ENCODE measurements at places on chromosomes 7 and 10.

DNA sequence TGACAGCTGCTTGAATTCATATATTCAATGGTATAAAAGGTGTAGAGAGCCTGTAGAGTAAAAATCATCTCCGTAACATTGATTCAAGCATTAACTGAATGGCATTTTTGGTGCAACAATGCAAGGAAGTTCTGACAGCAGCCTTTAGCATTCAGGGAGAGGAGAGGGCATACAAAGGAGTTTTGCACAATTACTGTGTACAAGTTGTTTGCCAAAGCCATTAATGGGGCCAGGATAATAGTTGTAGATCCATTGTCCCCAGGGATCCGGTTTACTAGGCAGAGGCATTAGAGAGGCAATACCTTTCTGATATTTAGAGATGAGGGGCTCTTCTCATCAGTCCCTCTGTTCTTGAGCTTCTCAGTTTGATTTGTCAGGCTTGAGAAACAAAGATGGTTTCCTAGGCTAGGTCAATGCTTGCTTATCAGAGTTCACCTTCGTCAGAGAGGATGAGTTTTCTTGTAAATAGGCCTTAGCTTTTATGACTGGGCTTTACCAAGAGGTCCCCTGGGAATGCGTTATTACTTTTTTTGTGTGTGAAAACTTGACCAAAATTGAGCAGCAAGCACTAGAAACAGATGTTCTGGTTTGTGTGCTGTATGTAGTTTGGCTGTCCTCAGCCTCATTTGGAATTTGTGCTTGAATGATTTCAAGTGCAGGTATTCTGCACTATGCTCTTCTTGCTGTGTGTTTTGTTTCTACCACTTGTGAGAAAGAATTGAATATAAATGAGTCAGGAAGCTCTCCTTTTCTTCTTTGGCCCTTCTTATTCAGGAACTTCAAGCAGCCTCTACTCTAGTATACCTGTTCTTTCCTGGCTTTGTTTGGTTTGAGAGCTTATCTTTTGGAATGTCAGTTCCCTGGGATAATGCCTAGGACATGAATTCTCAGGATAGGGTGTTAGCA lies 32.0 kb downstream of the SND1 start:
- no peak for DNase-seq

GRCh38 chr7:3914051-3914775 lies 613.2 kb downstream of the SDK1 start:
- DNase-seq: no peak

DNA sequence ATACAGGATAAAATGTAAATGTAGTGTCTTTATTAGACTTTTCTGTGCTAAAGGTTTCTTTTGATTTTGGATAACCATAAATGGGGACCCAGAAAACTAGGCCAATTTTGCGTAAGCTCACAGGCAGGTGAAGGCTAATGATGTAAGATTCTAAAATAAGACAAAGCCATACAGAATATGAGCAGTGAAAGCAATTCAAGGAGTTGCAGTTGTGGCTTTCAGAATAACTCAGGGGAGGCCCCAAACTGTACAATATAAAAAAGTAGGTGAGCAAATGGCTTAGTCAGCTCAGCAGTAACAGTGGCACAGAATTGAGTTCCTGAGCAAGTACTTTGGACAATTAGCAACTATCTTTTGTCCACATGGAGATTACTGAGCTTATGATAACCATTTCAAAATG lies 81.7 kb upstream of the NRP1 start:
- no peak for DNase-seq

DNA sequence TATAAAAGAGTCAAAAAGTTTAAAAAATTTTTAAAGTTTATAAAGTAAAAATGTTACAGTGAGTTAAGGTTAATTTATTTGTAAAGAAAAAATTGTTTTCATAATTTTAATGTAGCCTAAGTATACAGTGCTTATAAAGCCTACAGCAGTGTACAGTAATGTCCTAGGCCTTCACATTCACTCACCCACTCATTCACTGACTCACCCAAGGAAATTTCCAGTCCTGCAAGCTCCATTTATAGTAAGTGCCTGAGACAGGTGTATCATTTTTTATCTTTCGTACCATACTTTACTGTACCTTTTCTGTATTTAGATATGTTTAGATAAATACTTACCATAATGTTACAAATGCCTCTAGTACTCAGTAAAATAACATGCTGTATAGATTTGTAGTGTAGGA lies 269.7 kb upstream of the PHF14 start:
- no peak for DNase-seq

DNA sequence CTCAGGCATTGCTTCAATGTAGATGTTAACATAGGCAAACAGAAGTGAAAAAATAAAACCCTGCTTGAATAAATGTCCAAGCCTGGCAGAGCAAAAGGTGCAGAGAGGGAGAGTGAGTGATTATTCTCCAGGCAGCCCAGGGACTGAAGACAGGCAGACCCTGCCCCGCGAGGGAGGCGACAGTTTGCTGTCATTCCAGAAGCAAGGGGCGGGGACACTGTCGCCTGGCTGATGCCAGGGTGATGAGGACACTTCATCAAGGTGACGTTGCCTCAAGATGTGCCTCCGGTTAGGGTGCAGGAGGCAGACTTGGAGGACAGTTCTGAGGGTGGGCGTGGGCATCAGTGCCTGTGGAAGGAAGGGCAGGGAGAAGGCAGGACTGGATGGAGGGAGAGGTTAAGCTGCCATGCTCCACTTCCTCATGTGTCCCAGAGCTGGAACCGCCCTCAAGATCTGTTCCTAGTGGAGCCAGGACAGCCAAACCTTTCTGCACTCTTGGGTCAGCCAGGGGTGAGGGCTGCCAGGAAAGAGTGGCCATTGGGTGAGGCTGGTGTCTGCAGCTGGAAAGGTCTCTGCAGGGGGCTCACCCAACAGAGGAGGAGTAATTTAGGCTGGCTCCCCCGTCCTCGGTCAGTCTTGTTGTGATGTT lies 560.5 kb upstream of the MKI67 start:
- no peak for DNase-seq

GRCh38 chr10:103168438-103168837 lies 24.6 kb downstream of the NT5C2 start:
- no peak for DNase-seq

DNA sequence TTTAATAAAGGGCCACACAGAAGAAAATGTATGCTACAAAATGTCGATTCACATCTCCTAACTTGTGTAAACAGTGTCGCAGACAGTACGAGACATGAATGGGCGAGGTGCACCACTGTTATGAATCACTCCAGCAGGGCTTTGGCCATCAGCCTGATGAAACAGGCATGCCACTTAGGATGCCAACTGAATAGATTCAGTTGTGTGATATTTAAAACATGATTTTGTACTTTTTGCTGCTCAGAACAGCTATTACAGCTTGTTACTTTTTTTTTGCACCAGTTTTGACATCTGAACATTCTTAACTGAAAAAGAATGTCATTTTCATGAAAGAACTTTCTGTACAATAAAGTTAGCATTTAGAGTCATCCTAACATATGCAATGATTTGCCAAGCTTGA lies 138.1 kb downstream of the VTI1A start:
- DNase-seq: no peak

GRCh38 chr10:118753331-118754228 lies 1.2 kb downstream of the CACUL1 start:
- no peak for DNase-seq

DNA sequence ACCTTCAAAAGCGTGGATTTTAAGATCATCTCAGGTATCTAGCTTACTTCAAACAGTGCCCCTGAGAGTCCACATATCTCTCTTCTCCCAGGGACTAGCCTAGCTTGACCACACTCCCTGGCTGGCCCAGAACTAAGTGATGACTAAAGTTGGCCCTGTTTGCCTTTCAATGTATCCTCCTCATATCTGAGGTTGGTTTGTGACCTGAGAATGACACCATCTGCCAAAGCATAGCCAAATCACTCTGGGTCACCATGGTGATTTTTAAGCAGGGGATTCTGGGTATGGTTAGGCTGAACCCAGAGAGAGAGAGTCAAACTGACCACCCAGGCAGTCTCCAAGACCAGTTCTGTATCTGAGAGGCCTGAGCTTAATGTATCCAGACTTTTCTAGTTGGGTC lies 16.2 kb downstream of the CNNM1 start:
- no peak for DNase-seq

- no peak for DNase-seq
Observed at GRCh38 chr7:94261067-94261466, 133.6 kb upstream of the COL1A2 start.

GRCh38 chr10:110676016-110676415 lies 31.9 kb downstream of the RBM20 start:
- DNase-seq: no peak

- no peak for DNase-seq
Observed at GRCh38 chr10:70926226-70927000, 38.0 kb upstream of the PCBD1 start.

DNA sequence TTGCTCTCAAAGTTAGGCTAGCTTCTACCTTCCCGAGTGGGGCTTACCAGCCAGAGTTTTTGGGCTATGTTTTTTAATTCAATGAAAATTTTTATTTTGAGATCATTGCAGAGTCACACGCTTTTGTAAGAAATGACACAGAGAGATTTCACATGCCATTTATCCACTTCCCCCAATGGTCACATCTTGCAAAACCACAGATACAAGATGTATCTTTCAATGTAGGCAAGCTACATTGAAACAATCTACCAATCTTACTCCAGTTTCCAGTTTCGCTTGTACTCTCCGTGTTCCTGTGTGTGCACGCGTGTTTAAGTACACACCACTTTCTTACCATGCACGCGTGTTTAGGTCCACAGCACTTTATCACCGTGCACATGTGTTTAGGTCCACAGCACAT lies 89.4 kb upstream of the LEP start:
- DNase-seq: no peak

- no peak for DNase-seq
Observed at GRCh38 chr7:21656796-21657195, 114.0 kb downstream of the DNAH11 start.

GRCh38 chr10:126351021-126351420 lies 37.3 kb downstream of the ADAM12 start:
- DNase-seq: no peak

GRCh38 chr7:6317797-6318438 lies 45.5 kb upstream of the CYTH3 start:
- DNase-seq: no peak

GRCh38 chr7:35762781-35763180 lies 38.1 kb upstream of the SEPTIN7 start:
- DNase-seq: no peak

DNA sequence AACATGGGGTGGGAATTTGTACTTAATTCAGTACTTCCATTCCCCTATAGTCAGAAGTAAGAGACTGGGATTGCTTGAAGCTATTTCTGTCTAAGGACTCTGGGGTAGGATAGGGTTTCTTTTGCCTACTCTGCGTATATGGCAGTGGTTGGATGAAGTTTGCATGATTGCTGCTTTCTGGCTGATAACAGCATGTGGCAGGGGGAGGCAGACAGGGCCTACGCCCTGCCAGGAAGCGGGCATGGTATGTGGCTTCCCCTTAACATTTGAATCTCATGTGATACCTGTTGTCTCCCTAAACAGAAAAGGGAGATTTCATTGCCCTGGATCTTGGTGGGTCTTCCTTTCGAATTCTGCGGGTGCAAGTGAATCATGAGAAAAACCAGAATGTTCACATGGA lies 57.1 kb downstream of the TACR2 start:
- no peak for DNase-seq

DNA sequence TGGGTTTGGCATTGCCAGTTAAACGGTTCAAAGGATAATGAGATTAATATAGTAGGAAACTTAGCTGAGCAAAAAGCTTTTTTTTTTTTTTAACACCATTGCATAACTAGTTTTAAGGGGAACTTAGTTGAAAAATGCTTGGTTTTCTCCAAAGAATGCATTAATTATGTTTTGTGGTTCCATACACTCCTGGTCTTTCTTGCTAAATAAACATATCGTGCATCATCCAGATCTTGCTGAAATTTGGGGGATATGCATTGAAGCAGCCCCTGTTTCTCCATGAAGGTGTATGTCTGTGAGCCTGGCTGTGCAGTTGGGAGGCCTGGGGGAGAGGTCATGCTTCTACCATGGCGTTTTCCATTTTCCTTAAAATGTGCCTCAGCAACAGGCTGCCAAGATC lies 558.2 kb upstream of the GALNT17 start:
- DNase-seq: no peak

- DNase-seq: no peak
Observed at GRCh38 chr7:28389504-28390395, 22.6 kb upstream of the CREB5 start.

GRCh38 chr10:102712843-102713538 lies 1.2 kb downstream of the ARL3 start:
- DNase-seq: no peak

- no peak for DNase-seq
Observed at GRCh38 chr7:130208516-130208915, 856 bp downstream of the SSMEM1 start.

GRCh38 chr10:127736915-127737562 lies at the start of gene FOXI2:
TSS of gene FOXI2 (plus strand) at chr10:127737185. CDS start at chr10:127737274, 89 bp downstream.
- no peak for DNase-seq

- DNase-seq: no peak
Observed at GRCh38 chr7:50284296-50284695, 20.2 kb upstream of the IKZF1 start.

GRCh38 chr10:46286991-46287693 lies at the start of gene ANTXRL:
TSS of gene ANTXRL (plus strand) at chr10:46286997. CDS start at chr10:46287263, 266 bp downstream.
- DNase-seq: no peak

DNA sequence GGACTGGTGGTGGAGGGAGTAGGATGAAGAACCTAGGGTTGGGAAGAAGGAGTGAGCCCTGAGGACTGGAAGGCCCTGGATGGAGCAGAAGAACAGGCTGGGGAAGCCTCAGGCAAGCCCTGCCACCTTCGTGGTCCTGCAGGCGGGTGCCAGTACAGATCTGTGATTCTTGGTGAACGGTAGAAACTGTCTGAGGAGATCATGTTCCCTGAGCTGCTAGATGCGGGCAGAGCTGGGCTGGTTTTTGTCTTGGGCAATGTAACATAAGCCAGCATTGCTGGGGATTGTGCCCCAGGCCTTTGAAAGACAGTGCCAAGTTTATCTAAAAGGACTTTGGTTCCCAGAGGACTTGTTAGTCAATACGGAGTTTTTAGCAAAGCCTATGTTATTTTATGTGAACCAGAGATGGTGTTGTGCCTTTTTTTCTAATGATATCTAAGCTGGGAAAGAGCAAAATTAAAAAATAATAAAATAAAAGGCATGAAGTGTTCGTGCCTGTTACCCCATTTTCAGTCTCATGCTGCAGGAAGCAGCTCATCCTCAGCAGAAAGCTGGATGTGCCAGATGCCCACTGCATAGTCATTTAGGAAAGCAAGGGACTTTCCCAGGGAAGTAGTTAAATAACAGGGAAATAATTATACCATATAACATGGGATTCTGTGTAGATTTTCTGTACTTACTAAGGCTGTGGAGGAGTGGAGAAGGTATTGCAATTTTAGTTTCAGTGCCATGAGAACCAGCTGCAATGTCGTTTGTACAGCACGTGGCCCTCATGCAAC lies 24.4 kb upstream of the FIGNL1 start:
- no peak for DNase-seq

GRCh38 chr10:29691564-29692072 lies 56.8 kb upstream of the SVIL start:
- DNase-seq: no peak

- no peak for DNase-seq
Observed at GRCh38 chr7:44757311-44757710, 8.7 kb downstream of the ZMIZ2 start.

DNA sequence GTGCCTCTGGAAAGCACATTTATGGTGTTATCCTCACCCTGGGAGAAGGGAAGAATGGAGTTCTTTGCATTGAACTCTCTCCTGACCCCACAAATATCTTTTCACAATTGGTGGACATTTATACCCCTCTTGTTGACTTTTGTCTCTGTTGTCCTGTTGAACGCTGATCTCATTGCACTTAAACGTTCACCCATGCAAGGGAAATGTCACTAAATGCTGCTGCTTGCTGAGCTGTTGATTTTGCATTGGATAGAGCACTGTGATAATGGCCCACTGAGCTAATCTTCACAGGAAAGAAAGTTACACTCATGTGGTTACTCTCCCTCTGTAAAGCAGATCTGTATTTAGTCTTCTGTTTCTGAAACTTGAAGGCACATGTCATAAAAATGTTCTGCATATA lies 133.4 kb downstream of the FZD1 start:
- no peak for DNase-seq

Data from stimulated activated CD4-positive, alpha-beta T cell treated with anti-CD3 and anti-CD28 coated beads, Interleukin-4, amount 100 ng/mL, for 4 hours (primary cell).